ENCODE measurements at places on chromosomes 7 and 10. TPM values are rescaled to one million over a fixed set of nuclear protein-coding genes. Genes with fewer than 3 reads are reported as not detected.

- no peak overlapping the region for H3K27ac ChIP-seq
- H3K4me3 ChIP-seq = peak overlapping the region; percentile 17
- H3K27me3 ChIP-seq = peaks cover 49% of the 10 kb centered on the region
- H3K4me1 ChIP-seq = peaks cover 11% of the 10 kb centered on the region
- DNase-seq = no peak
- peaks cover 12% of the 10 kb centered on the region for H3K36me3 ChIP-seq
Measured at GRCh38 chr10:133144771-133145170, 15.2 kb upstream of the KNDC1 start.

GRCh38 chr7:32458025-32458424 lies 32.2 kb downstream of the LSM5 start:
- H3K27ac ChIP-seq = no peak overlapping the region
- DNase-seq = no peak
- H3K27me3 ChIP-seq = peaks cover 19% of the 10 kb centered on the region
- no peaks in the 10 kb centered on the region for H3K4me1 ChIP-seq
- no peak overlapping the region for H3K4me3 ChIP-seq
- no peaks in the 10 kb centered on the region for H3K36me3 ChIP-seq

DNA sequence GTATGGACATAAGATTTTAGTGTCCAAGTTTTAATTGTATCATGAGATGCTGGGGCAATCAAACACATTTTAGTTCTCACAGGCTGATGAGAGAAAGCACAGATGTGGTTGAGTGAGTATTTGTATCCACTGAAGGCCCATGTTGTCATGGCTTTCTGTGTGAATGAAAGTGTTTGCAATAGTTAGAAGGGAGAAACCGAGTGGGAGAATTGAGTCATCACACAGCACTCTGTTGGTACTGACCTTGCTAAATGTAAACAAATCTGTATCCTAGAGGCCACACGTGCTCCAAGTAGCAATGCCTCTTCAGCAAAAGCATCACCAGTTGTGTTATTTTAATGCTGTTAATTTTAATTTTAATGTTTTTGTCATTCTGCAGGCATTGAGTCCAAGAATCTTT lies 121.2 kb downstream of the EMX2 start:
- H3K27ac ChIP-seq = no peak overlapping the region
- H3K4me1 ChIP-seq = no peaks in the 10 kb centered on the region
- H3K27me3 ChIP-seq = peaks cover 12% of the 10 kb centered on the region
- no peak for DNase-seq

- H3K27ac ChIP-seq = no peak overlapping the region
- H3K4me3 ChIP-seq = no peak overlapping the region
- H3K4me1 ChIP-seq = no peaks in the 10 kb centered on the region
- DNase-seq = no peak
- H3K36me3 ChIP-seq = no peaks in the 10 kb centered on the region
Measured at GRCh38 chr10:15606377-15606776, 113.3 kb downstream of the ITGA8 start.

CAPZA2 gene
- total RNA-seq = 88.4 TPM

GRCh38 chr10:23432166-23432565 lies 6.7 kb upstream of the OTUD1 start:
- peaks cover 13% of the 10 kb centered on the region for H3K27me3 ChIP-seq
- H3K4me3 ChIP-seq = no peak overlapping the region
- no peak for DNase-seq
- no peak overlapping the region for H3K27ac ChIP-seq

DNA sequence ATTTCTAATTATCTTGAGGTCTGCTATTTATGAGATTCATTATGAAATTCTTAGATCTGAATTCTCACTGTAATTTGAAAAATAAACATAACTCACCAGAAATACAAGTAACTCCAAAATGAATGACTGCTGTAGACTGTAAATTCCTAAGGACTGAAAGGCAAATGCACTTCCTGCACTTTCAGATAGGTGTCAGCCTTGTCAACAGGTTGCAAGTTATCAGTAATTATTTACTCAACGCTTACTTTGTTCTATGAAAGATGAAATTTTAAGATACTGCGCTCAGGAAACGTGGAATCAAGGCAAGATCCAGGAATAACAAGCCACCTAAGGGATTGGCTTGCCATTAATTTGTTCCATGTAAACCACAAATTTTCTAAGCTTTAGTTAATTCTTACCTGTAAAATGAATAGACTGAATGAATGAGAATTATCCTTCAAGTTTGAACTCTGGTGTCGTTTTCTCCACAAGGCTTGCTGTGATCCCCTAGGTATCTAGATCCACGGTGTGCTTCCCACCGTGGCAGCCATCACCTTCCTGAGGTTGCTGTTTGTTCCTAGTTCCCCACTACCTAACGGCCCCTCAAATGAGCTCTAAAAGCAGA lies 12.6 kb downstream of the DHX32 start:
- no peaks in the 10 kb centered on the region for H3K36me3 ChIP-seq
- H3K4me3 ChIP-seq = no peak overlapping the region
- no peak overlapping the region for H3K27ac ChIP-seq
- no peaks in the 10 kb centered on the region for H3K4me1 ChIP-seq

- no peak overlapping the region for H3K4me3 ChIP-seq
- no peaks in the 10 kb centered on the region for H3K27me3 ChIP-seq
- H3K27ac ChIP-seq = no peak overlapping the region
Measured at GRCh38 chr10:128078136-128078969, 47.9 kb downstream of the MKI67 start.

EBF3 gene
- total RNA-seq = not detected

DNA sequence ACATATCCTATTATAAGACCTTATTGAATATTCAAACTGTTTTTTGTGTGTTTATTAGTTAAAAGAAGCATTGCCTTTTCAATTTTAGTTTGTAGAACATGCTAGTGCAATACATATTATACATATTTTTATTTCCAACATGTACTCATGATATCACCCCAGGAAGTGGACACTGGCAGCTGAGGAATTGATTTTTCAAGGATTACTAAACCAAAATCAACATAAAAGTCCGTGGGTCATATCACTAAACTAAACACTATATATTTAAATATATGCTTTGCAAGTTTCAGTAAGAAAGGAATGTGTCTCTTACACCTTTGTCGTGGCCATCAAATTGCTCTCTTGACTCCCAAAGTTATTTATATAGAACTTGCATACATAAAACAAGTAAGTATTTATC lies 185.2 kb downstream of the AGMO start:
- H3K4me3 ChIP-seq = no peak overlapping the region
- no peaks in the 10 kb centered on the region for H3K4me1 ChIP-seq
- no peak for DNase-seq
- no peaks in the 10 kb centered on the region for H3K27me3 ChIP-seq
- no peak overlapping the region for H3K27ac ChIP-seq

MKRN1 gene
- 97.9 TPM for total RNA-seq

- DNase-seq = no peak
- H3K4me1 ChIP-seq = no peaks in the 10 kb centered on the region
- no peak overlapping the region for H3K4me3 ChIP-seq
- no peaks in the 10 kb centered on the region for H3K36me3 ChIP-seq
- H3K27me3 ChIP-seq = peaks cover 5% of the 10 kb centered on the region
Measured at GRCh38 chr10:80739963-80740715, 202.4 kb downstream of the SH2D4B start.

- H3K4me3 ChIP-seq = no peak overlapping the region
- H3K4me1 ChIP-seq = peaks cover 20% of the 10 kb centered on the region
- DNase-seq = no peak
- H3K36me3 ChIP-seq = no peaks in the 10 kb centered on the region
Measured at GRCh38 chr10:16965740-16966447, 148.7 kb upstream of the RSU1 start.

All from natural killer cell treated with Interleukin-12 subunit alpha and Interleukin-12 subunit beta and Interleukin-15 and Interleukin-18, amount 100 ng/mL, for 72 hours (primary cell).